ENCODE measurements at places on chromosomes 16 and 17. TPM values are rescaled to one million over a fixed set of nuclear protein-coding genes. Genes with fewer than 3 reads are reported as not detected.

DNA sequence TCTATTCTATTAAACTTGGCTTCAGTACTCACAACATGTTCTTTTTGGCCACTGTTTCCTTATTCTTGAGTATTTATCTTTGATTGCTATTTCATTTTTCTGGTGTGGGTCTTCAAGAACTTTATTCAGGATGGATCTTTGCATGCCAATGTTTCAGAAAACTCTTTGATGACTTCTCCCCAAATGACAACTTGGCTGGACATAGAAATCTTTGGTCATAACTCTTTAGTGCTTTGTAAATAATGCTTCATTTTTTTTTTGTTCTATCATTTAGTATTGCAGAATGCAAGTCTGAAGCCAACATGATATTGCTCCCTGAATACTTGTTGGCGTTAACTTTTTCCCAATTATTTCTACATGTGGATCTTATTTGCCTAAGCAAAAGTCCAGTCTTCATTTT is 103.6 kb upstream of the HS3ST2 start:
- no peak for DNase-seq

DNA sequence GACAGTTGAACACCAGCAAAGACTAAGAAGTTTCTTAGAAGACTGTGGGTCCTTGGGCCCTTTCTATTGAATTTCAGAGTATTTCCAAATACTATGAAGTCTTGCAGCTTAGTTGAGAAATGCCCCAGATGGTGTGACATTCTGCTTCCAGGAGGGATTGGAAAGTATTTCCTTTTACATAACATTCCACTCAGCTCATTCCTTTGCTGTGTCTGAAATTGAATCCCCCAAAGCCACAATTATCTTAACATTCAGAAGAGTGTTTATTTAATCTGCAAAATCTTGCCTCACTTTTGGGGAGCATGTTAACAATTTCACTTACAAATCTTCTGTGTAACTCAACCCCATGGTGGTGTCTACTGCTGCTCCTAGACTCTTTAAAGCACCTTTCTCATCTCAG is 307.7 kb downstream of the WWOX start:
- no peak for DNase-seq

GNAO1 gene
- total RNA-seq = 2.5 TPM

- no peak for DNase-seq
Observed at GRCh38 chr17:40168262-40168832, 8.9 kb upstream of the RAPGEFL1 start.

DNA sequence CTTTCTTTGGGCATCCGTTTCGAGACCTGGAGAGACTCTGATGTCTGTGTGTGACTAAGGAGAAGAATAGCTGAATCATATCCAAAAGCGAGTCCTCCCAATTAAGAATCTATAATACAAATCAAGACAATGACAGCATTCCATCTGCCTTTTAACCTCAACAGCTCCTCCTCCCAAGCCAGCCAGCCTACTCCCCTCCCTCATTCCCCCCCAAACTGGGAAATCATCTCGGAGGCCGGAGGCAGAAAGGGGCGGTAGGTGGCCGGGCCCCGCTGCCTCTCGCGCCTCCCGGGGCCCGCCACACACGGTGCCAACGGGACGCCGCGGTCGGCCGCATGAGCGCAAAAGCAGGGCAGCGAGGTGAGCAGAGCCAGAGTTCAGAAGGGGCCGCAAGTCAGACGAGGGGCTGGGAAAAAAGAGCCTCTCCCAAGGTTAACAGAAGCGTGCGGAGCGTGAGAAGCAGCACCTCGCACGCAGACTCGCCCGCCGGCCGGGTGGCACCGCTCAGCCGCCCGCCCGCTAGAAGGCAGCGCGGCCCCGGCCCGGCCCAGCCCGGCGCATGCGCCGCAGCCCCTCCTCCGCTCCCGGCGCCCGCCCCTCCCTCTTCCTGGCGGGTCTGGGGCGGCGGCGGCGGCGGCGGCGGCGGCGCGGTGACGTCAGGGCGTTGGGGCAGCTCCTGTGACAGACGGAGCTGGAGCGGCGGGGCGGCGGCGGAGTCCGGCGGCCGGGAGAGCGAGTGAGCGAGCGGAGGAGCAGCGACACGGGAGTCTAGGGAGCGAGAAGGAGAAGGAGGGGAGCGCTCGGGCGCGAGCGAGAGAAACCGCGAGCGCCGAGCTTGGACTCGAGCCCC is at the start of gene PAFAH1B1:
Gene PAFAH1B1 (plus strand): TSS at position 684 of the 850 bp plus-strand sequence. CDS start 44,635 bp downstream, outside the sequence.
- peak; percentile 47 for DNase-seq

SRSF1 gene
- 183 TPM for total RNA-seq

All from omental fat pad (tissue), 4 donors.